ENCODE measurements at places on chromosomes 6 and 20.

- no peak for DNase-seq
These were observed 13.4 kb downstream of the ALDH8A1 start for GRCh38 chr6:134936476-134936875.

DNA sequence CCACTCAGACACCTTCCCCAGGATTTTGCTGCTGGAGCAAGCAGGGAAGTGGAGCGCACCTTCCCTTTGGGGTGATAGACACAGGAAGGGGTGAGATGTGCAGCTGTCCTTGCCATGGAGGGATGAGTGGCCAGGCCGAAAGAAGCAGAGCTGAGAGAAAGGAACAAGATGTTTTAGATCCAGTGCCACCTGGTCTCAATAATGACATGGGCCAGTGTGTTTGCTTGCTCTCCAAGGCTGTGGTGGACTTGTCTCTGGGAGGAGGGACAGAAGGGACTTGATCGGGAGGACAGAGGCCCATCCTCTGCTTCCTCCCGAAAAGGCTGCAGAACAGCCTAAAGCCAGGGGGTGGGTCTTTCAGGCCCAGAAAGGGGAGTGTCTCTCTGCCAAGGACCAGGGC lies 61.7 kb upstream of the CCDC167 start:
- DNase-seq, result no peak

DNA sequence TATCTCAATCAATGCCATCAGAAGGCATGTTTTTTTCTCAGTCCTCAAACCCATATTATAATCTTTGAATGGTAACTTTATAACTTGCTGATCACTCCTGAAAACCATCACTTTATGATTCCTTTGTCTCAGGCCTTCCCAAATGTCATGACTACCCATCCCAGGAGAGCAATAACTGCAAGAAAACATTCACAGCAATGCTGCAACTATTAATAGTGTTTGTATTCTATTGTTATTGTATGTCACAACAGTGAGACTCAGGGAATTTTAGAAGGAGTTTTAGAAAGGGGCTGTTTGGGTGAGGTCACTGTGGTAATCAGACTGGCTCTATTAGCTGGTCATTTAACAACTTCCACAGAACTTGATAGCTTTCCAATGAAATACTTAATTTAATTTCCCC lies 301.4 kb upstream of the TBX18 start:
- DNase-seq, result no peak

DNA sequence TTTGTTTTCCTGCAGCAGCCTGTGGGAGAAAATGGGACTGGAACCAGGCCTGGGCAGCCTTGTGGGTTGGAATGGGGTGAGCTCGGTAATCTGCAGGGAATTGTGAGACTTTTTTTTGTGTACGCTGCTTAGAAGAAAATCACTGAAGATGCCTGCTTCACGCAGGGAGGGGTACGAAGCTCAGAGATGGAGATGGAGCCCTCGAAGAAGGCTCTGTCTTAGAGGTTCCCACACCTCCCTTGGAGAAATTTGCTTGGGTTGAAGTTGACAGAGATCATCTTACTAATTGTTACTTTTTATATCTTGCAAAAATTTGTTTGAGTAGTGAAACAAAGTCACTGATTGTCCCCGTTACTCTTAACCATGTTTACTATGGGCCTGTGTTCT lies 894 bp downstream of the PYGB start:
- DNase-seq, result no peak

GRCh38 chr6:146847426-146847825 lies 248.7 kb downstream of the ADGB start:
- no peak for DNase-seq

- no peak for DNase-seq
These were observed 19.6 kb downstream of the NT5E start for GRCh38 chr6:85469276-85470022.

DNA sequence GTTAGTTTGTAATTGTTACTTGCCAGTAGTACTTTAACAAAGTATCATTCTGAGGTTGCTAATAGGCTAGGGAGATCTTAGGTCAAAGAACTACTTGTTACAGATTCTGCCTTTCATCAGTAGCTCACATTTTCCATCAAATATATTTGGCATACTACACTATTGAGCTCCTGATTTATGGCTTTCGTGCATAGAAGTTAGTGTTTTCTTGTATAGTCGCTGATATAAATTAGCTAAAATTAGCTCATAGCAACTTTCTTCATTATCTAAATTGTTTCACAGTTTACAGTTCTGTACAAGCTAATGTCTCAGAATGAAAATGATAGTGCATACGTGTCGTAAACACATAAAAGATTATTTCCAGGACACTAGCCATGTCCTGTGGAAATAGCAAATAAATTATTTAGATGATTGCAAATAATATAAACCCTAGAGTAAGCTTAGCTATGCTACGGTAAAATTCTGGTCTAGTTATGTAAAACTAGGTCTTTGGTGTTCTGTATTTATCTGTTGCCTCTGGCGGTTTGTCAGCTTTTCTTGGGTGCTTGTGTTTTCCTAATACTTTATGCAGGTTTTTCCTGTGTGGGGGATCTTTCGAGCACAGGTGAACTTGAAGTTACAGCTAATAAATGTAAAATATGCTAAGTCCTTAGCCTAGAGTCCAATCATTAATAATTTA lies 15.1 kb downstream of the PDE7B start:
- DNase-seq, result no peak

- DNase-seq, result no peak
These were observed 348.7 kb downstream of the COL12A1 start for GRCh38 chr6:74857157-74857556.

All from AML-193 (cell line).